ENCODE measurements at places on chromosomes 5 and 9.

GRCh38 chr5:10293907-10294662 lies 13.6 kb downstream of the CMBL start:
- DNase-seq = no peak

DNA sequence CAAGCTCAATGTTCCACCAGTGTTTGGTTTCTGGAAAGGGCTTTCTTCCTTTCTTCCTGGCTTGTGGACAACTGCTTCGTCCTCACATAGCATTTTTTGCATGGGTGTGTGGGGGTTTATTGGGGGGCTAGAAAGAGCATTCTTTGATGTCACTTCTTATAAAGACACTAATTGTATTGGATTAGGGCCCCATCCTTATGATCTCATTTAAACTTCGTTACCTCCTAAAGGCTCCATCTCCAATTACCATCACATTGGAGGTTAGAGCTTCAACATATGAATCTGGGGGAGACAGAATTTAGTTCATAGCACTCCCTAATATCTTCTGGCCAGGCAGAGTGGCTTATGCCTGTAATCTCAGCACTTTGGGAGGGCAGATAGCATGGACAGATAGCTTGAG lies 6.1 kb upstream of the MACROH2A1 start:
- no peak for DNase-seq

- no peak for DNase-seq
Measured at GRCh38 chr9:110047232-110047954, 160.6 kb downstream of the C9orf152 start.

DNA sequence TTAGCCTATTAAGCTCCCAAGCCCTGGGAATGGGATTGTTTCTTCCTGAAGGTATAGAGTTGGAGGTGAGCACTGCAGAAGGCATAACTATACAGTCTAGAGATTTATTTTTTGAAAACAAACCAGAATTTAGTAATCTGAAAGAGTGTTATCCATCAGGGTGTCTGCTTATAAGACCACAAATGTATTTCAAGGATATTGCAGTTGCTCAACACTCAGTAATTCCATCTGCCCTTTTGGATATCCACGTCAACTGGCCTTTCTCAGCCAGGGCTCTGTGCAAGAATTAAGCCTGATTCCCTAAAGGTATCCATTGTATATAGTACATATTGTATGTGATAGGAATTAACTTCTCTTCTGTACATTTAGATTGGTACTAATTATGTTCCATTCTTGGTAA lies 15.0 kb upstream of the IL31RA start:
- DNase-seq = no peak

GRCh38 chr5:91028499-91028956 lies 354.6 kb downstream of the ARRDC3 start:
- no peak for DNase-seq

- no peak for DNase-seq
Measured at GRCh38 chr9:116592970-116593369, 94.1 kb upstream of the TRIM32 start.

- no peak for DNase-seq
Measured at GRCh38 chr9:35666549-35666948, 1.6 kb upstream of the ARHGEF39 start.

GRCh38 chr5:142186857-142187594 lies 78.4 kb downstream of the NDFIP1 start:
- DNase-seq = no peak

DNA sequence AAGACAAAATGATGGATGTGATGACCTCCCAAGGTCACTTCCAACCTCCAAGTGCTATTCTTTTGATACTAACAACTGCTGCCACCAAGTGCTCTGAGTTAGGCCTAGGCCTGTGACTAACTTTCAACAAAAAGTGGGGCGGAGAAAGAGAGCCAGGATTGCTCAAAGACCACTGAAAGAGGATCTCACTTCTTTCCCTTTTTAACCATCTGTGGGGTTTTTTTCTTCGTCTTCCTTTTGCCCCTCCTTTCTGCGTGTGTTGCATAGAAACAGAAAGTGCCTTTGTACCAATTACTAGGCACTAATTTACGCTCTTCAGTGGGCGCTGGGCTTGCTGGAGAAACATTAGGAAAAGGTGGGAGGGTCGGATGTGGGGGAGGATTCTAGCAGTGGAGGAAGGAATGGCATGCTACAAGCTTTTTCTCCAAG lies 8.0 kb downstream of the KLF9 start:
- DNase-seq = no peak

DNA sequence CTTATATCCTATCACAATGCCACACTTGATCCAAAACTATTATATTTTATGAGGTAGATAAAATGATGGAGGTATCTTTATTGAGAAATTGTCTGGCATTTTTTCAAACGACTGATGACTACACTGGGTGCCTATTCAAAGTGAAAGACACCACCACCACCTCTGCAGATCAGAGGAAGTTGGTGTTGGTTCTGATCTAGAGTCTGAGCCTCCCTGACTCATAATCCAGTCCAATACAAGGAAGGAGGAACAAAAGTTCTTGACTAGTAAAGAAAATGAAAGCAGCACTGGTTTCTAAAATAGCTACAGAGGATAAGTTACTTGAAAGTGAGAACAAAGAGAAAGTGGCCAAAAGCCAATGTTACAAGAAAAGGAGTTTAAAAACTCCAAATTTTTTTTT lies 139.9 kb downstream of the RFX3 start:
- DNase-seq = peak; percentile 0

GRCh38 chr5:443239-444151 lies 519 bp downstream of the EXOC3 start:
- DNase-seq = no peak

- no peak for DNase-seq
Measured at GRCh38 chr9:70044490-70045307, 1.1 kb downstream of the MAMDC2 start.

GRCh38 chr9:78280982-78281668 lies 15.8 kb upstream of the PSAT1 start:
- DNase-seq = no peak

DNA sequence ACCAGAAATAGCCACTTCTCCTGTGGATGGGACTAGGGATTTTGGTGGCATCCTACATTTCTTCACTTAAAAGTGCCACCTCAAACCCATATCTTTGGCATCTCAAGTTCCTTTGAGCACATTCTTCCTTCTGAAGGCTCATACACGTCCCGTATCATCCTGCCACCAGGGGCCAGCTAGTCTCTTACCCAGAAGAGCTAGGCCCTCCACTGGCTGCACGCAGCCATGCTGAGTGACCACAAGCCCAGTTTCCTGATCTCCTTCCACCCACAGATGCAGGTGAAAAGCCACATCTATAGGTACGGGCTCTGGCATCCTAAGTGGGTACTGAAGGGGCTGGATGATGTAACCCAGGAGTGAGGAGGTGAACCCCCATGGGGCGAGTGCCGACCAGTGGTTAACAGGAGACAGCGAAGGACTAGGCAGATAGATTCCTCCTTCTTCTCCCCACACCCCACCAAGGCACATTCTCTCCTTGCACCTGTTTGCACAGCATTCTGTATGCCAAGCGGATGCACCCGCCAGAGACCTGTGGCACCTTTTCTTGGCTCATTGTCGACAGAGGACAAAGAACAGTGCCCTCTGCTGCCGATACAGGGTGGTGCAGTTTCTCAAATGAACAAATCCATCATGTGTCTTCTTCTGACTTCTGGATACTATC lies 14.4 kb upstream of the SCGB3A1 start:
- peak; percentile 13 for DNase-seq

- DNase-seq = no peak
Measured at GRCh38 chr5:96933764-96934707, 1.8 kb upstream of the LNPEP start.

- no peak for DNase-seq
Measured at GRCh38 chr5:112210430-112211005, 208.6 kb downstream of the EPB41L4A start.

DNA sequence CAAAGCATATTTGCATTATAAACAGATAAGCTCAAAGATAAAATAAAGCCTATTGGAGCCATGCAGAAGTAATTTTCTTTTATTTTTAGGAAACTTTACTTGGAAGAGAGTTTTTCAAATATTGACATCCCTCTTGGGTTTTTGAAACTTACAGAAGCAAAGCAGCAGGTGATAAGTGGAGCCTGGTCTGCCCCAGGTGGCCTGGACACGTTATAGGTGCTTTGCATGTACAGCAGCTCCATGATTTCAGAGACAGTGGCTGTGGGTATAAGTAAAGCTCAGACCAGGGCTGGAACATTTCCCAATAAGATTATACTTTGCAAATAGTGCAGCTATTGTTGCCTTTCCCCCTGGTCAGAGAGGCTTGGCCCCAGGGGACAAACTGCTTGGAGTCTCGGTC lies 51.5 kb downstream of the CCDC192 start:
- no peak for DNase-seq

DNA sequence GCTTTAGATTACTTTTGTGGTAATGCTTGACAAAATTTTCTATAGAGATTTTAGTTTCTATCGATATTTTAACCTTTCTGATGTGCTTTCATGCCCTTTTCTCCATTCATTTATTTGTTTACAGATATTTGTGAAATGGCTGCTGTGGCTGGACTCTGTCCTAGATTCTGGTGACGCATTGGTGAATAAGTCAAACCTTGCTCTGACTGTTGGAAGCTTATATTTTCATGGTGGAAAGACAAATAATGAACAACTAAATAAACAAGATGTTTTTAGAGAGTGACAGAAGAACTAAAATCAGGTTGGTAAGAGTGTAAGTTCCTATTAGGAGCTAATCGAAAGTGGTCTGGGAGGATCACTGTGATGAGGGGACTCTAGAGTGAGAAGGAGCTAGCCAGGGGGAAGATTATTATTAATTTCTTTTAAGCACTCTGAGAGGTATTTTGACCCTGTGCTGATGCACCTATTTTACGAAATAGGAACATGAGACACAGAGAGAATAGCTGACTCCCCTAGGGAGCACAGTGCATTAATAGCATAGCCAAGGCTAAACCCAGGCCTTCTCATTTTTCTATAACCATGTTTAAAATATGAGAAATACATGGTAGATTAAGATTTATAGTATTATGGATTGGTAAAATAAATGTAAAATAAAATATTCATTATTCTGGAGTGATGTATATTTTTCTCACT lies 411.9 kb upstream of the ARRDC3 start:
- DNase-seq = no peak

DNA sequence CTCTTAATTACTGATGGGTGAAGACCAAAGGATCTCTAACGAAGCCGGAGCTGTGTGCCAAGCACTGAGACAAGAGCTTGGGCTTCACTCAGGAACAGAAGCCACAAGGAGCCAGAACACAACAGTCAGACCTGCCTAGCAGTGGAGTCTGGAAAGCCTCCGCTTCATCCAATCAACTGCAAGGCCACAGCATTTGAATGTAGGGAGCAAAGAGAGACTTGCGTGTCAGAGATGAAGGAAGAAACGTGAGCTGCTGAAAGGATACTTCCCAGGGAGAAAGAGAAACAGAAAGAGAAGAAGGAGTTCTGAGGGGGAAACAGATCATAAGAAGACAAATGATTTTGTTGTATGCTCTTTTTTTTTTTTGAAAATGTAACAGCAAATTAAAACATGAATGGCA lies 43.5 kb downstream of the DDX31 start:
- no peak for DNase-seq

DNA sequence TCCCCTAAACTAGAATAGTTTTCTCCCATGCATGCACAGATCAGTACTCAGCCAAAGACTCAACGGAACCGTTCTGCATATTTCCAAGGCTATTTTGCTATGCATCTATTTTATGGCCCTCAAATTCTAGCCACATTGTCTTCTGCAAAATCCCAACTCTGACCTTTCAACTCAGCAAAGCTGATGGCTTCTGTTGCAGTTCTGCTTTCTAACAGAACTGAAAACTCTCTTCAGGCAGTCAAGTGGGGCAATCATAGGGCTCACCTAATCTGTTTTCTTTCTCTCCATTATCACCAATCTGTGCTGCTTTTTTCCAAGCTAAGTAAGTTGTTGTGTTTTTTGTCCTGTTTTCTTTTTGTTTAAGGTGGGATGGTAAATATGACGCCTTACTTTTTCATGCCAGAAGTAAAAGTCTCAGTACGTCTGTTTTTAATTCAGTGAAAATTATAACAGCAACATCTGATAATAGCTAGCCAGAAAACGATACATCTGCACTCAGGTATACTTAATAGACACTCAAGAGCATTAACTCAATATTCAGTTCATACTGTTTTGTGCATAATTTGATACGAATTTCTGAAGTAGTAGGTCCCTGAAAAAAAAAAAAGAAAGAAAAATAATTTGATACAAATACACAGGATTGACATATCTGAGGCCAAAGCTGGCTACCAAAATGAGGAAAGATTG lies 454.3 kb downstream of the TLE1 start:
- DNase-seq = no peak

- no peak for DNase-seq
Measured at GRCh38 chr5:34804913-34805312, 34.1 kb upstream of the TTC23L start.

- no peak for DNase-seq
Measured at GRCh38 chr5:59937633-59938032, 44.1 kb upstream of the PDE4D start.

GRCh38 chr9:127482662-127483061 lies 31.4 kb downstream of the LRSAM1 start:
- no peak for DNase-seq

- no peak for DNase-seq
Measured at GRCh38 chr5:94693043-94693822, 74.8 kb downstream of the SLF1 start.

- DNase-seq = no peak
Measured at GRCh38 chr9:126953041-126953809, 38.6 kb downstream of the RALGPS1 start.

- DNase-seq = no peak
Measured at GRCh38 chr9:124042201-124042721, 30.7 kb downstream of the LHX2 start.

- no peak for DNase-seq
Measured at GRCh38 chr5:88275581-88275980, 6.9 kb upstream of the TMEM161B start.

- no peak for DNase-seq
Measured at GRCh38 chr5:160230686-160231527, 1.6 kb downstream of the FABP6 start.

GRCh38 chr5:153658606-153659005 lies 168.1 kb downstream of the GRIA1 start:
- DNase-seq = no peak

- DNase-seq = no peak
Measured at GRCh38 chr5:18712936-18713485, 1078.8 kb downstream of the TAF11L14 start.

DNA sequence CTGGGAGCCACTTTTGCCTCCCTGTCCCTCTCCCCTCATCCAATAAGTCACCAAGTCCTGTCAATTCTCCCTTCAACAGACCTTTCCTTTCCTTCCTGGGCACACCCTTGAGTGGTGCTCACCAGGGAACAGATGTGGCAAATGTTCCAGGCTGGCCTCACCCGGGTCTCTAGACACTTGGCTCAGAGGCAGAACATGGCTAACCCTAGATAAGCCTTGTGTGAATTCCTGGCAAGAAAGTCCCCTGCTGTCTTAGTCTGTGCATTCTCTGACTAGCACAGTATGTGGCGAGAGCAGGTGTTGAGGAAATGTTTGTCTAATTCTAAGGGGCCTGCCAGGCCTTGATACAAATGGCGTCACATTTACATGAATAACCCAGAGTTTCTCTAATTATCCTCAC lies 41.2 kb upstream of the PTGS1 start:
- DNase-seq = no peak

DNA sequence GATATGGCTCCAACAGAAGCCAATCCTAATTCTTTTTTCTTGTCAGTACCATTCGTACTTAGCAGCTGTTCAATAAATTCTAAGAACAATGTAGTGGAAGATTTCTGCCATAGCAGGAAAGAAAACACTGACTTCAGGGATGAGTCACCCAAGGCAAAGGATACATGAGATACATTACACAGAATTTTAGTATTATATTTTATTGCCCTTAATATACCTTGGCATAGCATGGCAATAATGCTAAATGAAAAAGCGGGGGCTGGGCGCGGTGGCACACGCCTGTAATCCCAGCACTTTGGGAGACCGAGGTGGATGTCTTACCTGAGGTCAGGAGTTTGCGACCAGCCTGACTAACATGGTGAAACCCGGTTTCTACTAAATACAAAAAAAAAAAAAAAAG lies 619.1 kb upstream of the DAB2 start:
- no peak for DNase-seq

Data from activated CD8-positive, alpha-beta memory T cell treated with anti-CD3 and anti-CD28 coated beads for 4 hours (primary cell).